ENCODE measurements at places on chromosomes 2 and 18. TPM values are rescaled to one million over a fixed set of nuclear protein-coding genes. Genes with fewer than 3 reads are reported as not detected.

GRCh38 chr2:39069136-39069515 is 51.7 kb downstream of the SOS1 start:
- DNase-seq, result no peak

GRCh38 chr2:241724975-241725870 is 9.2 kb upstream of the D2HGDH start:
- DNase-seq, result no peak

Gene PID1
- total RNA-seq, result 56.5 TPM

GRCh38 chr2:122203523-122203922 is 448.1 kb downstream of the TSN start:
- DNase-seq, result no peak

Gene FBXO41
- 1.7 TPM for total RNA-seq

- no peak for DNase-seq
Observed at GRCh38 chr2:173860566-173860965, 104.6 kb downstream of the SP3 start.

Gene DDX18
- total RNA-seq, result 51.6 TPM

Gene ZNF521
- 20.4 TPM for total RNA-seq

DNA sequence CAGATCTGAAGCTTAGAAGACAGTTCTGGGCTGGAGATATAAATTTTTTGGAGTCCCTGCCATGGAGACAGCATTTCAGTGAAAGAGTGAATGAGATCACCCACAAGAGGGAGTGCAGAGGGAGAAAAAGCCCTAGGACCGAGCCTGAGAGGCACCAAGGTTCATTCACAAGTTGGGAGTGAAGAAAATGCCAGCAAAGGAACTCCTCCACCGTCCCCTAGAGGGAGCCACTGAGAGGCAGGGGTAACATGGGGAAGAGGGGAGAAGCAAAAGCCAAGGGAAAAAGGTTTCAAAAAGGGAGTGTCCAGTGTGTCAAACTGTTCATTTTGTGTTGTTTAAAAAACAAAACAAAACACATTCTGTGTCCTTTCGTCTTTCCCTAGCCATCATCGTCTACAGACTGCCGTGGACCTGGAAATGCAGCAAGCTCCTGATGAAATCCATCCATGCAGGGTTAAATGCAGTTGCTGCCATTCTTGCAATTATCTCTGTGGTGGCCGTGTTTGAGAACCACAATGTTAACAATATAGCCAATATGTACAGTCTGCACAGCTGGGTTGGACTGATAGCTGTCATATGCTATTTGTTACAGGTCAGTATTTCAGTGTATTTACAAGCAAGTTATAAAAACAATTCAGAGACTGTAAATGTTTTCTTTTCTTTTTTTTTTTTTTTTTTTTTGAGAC is 19.1 kb downstream of the CYBRD1 start:
- no peak for DNase-seq

Gene IL1A
- total RNA-seq, result not detected

DNA sequence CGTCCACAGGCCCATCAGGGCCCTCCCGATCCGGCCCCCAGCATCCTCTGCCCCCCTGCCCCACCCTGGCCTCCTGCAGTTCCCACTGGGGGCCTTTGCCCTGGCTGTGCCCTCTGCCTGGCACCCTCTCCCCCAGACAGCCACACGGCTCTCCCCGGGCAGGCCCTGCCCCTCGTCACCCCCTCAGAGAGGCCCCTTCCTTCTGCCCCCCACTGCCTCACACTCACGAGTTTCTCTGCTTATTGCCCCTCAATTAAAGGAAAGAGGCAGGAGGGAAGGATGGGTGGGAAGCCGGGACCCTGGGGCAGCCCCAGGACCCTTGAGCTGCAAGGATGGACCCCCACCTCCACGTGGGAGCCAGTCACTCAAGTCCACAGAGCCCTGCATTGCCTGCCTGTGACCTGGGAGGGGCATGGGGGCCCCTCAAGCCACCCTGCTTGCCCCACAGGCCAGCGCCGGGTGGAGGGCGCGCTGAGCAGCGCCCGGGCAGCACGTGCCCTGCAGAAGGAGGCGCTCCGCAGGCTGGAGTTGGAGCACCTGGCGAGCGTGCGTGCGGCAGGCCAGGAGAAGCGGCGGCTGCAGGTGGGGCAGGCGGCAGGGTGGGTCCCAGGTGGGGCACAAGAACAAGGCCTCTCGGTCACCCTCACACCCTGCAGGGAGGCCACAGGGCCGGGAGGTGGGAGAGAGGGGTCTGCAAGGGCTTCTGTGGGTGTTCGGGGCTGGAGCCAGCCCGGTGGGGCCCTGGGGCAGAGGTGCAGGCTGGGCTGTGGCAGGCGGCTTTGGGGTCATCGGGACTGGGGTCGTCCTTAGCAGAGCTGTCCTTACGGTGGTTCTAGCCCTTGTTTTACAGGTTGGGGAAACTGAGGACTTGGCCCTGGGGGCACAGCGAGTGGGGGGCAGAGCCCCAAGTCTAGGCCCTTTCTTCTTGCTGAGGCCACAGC is 30.5 kb upstream of the SNED1 start:
- DNase-seq, result no peak

Gene TACR1
- 1.8 TPM for total RNA-seq

GRCh38 chr2:70463997-70464396 is 89.6 kb downstream of the TGFA start:
- DNase-seq, result no peak

DNA sequence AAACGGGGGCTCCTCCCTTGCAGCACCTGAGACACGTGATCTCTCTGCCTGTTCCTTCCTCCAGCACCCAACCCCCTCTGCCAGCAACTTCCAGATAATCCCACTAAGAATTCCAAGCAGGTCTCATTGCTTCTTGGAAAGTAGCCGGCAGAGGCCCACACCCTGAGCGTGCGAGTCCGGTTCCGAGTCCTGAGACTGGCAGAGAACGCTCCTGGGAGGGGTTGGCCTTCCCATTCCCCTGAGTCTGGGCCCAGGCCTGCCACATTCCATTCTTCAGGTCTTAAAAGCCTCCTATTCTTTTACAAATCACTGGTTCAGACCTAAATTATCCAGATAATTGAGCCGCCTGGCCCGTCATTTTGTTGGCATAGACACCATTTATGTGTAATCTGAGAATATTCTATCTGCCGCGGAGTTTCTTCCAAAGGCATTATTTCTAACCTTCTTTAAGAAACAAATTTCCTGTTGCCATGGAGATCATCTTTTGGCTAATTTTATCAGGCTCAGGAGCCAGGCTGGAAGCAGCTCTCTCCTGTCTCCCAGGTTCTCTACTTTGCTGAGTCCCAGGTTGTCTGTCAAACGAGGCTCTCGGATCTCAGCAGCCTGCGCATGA is 165.4 kb downstream of the MYCN start:
- no peak for DNase-seq

DNA sequence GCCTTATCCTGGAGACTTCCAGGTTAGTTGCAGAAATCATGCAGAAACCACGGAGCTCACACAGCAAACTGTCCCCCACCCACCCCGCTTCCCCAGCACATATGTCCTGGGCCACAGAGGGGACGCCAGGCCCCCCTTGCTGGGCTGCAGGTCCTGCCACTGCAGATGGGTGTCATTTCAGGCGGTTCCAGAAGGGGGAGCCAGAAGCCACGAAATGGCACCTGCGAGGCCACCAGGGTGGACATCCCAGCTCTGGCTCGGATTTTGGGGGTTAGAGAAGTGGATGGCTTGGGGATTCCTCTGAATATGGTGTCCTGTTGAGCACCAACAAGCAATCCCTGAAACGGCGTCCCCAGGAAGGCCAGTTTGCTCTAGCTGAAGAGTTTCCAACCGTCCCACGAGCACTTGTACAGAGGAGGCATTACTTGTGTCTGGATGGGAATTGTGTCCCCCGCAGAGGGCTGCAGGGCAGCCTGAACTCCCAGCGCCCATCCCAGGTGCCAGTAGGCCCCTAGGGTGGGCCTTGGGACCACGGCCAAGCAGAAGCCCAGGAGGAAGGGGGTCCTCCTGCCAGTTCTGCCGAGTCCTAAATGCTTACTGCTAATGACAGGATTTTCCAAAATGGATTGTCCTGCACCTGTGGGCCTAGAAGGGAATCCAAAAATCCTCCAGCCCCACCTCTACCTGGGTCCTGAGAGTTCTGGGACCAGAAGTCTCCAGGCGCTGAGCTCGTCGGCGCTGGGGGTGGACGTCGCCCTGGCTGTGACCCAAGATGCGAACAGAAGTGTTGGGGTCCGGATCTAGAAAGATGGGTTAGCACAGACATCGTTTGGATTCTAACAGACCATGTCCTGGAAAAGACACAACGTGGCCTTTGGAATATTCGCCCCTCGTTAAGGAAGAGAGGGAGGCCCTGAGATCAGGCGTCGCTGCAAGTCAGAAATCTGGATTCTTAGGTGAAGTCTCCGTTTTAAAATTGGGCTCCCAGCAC is 14.6 kb upstream of the NFATC1 start:
- DNase-seq, result peak; percentile 91
